ENCODE measurements at places on chromosomes 16 and 17.

- no peak for ATAC-seq
- H3K27ac ChIP-seq, result no peak overlapping the region
- no peaks in the 10 kb centered on the region for H3K4me1 ChIP-seq
- no peaks in the 10 kb centered on the region for H3K36me3 ChIP-seq
These were observed 1.5 kb upstream of the KRTAP3-1 start for GRCh38 chr17:41010441-41010840.

DNA sequence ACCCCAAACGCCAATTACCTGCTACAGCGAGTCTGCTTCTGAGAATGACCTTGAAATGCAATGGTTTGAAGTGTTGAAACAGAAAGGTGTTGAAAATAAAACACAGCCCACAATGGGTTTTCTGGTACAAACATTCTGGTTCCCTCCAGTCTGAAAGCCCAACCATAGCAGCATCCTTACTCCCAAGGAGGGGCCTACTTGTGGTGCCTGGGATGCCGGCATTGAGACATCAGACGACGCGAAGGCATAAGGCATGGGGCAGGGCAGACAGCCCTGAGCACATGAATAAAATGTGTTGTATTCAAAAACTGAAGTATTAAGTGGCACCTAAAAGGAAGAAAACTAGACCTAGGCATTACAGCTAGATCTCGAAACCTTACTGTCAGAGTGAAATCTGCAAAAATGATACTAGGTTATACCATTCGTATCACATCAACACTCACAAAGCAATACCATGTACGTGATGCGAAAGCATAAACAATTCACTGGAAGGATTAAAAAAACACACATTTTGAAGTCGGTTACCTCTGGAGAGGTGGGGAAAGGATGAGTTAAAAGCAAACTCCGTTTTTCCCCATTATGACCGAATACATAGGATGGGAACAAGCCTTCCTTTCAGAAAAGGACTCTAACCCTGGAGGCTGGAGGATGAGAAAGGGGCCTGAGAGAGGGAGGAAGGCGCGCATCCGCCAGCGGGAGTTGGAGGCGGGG lies 702 bp downstream of the NUDT21 start:
- ATAC-seq, result no peak
- H3K27ac ChIP-seq, result peak overlapping the region; percentile 24
- H3K4me3 ChIP-seq, result peak overlapping the region; percentile 74
- peaks cover 4% of the 10 kb centered on the region for H3K4me1 ChIP-seq
- H3K27me3 ChIP-seq, result no peaks in the 10 kb centered on the region

DNA sequence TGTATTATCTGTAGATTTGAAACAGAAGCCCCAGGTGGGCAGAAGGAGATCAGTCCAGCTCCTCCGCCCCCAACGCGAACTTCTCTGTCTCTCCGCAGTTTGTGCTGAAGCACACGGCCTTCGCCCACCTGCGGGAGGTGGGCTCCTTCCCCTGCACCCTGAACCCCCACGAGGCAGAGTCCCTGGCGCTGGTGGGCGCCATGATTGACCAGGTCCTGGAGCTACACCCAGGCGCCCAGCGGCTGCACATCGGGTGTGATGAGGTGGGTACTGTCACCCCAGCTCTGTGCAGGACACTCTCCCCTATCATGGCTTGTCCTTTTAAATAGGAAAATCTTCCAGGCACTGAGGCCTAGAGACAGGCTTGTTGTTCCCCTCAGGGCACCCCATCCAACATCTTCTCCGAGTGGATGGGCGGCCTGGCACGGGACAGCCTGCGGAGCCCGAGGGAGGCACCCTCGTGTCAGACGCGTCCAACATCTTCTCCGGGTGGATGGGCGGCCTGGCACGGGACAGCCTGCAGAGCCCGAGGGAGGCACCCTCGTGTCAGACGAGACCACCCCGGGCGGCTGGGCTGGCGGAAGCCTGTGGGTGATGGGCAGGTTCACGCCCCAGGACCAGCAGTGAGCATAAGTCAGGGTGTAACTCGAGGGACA lies 15.3 kb upstream of the OGFOD3 start:
- no peak overlapping the region for H3K27ac ChIP-seq
- H3K27me3 ChIP-seq, result no peaks in the 10 kb centered on the region
- no peak for ATAC-seq
- H3K36me3 ChIP-seq, result no peaks in the 10 kb centered on the region
- H3K4me1 ChIP-seq, result no peaks in the 10 kb centered on the region

DNA sequence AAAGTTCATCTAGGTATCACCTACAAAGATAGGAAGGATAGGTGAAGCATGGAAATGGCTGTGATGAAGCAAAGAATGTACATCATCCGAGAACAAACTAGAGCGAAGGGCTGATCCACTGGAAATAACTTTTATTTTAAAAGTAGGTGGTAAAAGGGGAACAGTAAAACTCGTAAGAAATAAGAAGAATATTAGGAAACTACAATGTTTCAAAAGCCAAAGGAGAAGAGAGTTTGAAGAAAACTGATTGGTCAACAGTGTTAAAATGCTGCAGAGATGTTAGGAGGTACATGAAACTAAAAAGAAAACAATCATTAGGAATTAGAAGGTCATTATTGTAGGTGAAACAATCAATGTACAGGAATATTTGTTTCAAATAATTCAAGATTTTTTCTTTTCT lies 108.1 kb downstream of the USP32 start:
- no peak for ATAC-seq
- H3K36me3 ChIP-seq, result peaks cover 25% of the 10 kb centered on the region
- no peaks in the 10 kb centered on the region for H3K4me1 ChIP-seq
- H3K27ac ChIP-seq, result no peak overlapping the region
- H3K27me3 ChIP-seq, result no peaks in the 10 kb centered on the region
- no peak overlapping the region for H3K4me3 ChIP-seq

- H3K36me3 ChIP-seq, result peaks cover 42% of the 10 kb centered on the region
- H3K4me1 ChIP-seq, result no peaks in the 10 kb centered on the region
- H3K27me3 ChIP-seq, result no peaks in the 10 kb centered on the region
- no peak for ATAC-seq
- no peak overlapping the region for H3K4me3 ChIP-seq
- H3K27ac ChIP-seq, result no peak overlapping the region
These were observed 34.5 kb downstream of the USP7 start for GRCh38 chr16:8929086-8929748.

DNA sequence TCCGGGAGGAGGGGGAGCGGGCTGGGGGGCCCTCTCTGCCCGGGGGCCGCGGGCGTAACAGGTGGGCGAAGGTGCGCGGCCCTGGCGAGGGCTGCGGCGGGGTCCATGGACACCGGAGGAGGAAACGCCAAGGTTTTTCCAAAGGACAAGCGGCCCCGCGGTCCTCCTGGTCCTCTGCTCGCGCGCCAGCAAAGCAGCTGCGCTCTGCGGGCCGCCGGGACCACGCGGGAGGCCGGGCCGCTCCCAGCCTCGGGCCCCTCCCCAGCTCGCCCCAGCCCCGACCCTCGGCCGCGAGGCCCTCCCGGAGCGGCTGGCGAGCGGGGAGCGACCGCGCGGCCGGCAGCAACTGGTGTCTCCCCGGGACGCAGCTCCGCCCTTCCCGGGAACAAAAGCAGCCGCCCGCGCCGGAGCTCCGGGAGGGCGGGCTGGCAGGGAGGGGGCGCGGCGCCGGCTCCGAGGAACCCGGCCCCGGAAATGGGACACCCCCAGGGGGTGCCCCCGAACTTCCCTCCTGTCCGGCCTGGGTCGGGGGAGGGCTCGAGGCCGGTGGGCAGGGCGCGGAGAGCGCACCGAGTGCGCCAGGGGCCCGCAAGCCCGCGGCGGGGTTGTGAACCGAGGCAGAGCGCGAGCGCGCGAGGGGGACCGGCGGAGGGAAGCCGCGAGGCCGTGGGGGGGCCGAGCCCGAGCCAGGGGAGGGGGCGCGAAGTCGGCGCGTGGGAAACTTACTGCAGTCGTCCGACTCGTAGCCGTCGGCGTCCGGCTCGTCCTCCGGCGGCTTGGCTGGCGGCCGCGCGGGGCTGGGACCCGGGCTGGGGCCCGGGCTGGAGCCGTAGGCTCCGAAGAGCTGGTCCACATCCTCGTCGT lies 837 bp downstream of the DOC2B start:
- no peaks in the 10 kb centered on the region for H3K36me3 ChIP-seq
- ATAC-seq, result no peak
- peak overlapping the region; percentile 80 for H3K27ac ChIP-seq
- peak overlapping the region; percentile 56 for H3K4me3 ChIP-seq

DNA sequence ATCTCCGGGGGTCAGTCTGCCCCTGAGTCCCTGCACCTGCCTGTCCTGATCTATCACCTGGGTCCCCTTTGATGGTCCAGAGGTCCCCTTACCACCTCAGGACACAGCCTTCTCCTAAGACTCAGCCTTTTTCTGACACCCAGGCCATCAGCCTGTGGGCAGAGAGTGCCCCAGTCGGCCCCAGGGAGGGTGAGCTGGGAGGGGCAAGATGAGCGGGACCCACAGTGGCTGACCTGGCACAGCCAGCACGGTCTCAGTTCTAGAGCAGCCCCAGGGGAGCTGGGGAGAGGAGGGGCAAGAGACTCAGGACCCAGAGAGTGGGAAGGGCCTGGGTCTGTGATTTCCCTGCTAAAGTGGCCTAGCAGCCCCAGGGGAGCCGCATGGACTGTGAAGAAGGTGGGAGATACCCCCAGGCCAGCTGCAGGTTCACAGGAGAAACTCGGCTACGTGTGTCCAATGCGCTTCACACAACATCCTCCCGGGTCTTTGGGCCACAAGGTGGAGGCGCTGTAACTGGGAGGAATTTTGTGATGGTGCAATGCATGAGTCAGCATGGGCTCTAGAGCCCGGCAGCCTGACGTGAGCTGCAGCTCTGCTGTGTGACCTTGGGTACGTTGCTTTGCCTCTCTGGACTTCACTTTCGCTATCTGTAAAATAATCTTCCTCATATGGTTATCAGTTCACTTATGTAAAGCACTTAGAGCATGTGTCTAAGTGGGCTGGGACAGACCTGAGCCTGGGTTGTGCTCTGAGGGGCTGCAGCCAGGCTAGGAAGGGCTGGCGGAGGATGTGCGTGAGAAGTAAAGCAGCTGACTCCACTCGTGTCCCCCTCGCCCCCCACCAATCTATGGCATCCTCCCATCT lies 67.2 kb upstream of the LHX1 start:
- H3K27me3 ChIP-seq, result peaks cover 66% of the 10 kb centered on the region
- H3K4me3 ChIP-seq, result no peak overlapping the region
- ATAC-seq, result no peak
- H3K36me3 ChIP-seq, result no peaks in the 10 kb centered on the region

- no peak overlapping the region for H3K4me3 ChIP-seq
- no peak overlapping the region for H3K27ac ChIP-seq
- H3K4me1 ChIP-seq, result peaks cover 27% of the 10 kb centered on the region
- ATAC-seq, result no peak
- H3K27me3 ChIP-seq, result no peaks in the 10 kb centered on the region
- peaks cover 32% of the 10 kb centered on the region for H3K36me3 ChIP-seq
These were observed 21.8 kb downstream of the GSE1 start for GRCh38 chr16:85634747-85635544.

DNA sequence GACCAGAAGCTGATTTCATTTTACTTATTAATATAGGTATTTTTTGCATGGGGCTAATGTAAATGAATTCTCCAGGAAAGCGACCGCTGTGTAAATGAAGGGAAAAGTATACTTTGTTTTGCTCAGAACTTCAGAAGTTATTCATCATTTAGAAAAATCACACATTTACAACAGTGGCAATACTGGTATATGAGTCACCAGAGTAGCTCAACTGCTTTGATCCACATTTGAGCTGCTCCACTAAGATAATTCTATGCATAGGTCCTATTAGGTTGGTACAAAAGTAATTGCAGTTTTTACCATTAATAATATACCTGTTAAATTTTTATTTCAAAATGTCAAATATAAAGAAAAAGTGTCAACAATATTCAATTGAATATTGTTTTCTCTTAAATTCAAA lies 22.9 kb upstream of the DYNLRB2 start:
- no peaks in the 10 kb centered on the region for H3K4me1 ChIP-seq
- H3K27ac ChIP-seq, result no peak overlapping the region
- H3K4me3 ChIP-seq, result no peak overlapping the region
- H3K36me3 ChIP-seq, result no peaks in the 10 kb centered on the region
- no peak for ATAC-seq

GRCh38 chr16:12063004-12063395 lies 86.5 kb downstream of the SNX29 start:
- ATAC-seq, result no peak
- H3K27me3 ChIP-seq, result no peaks in the 10 kb centered on the region
- H3K36me3 ChIP-seq, result no peaks in the 10 kb centered on the region
- no peak overlapping the region for H3K4me3 ChIP-seq

GRCh38 chr16:83952587-83952939 lies 477 bp upstream of the OSGIN1 start:
- peak overlapping the region; percentile 16 for H3K27ac ChIP-seq
- no peaks in the 10 kb centered on the region for H3K4me1 ChIP-seq
- peaks cover 12% of the 10 kb centered on the region for H3K36me3 ChIP-seq
- H3K27me3 ChIP-seq, result no peaks in the 10 kb centered on the region
- peak; percentile 37 for ATAC-seq

DNA sequence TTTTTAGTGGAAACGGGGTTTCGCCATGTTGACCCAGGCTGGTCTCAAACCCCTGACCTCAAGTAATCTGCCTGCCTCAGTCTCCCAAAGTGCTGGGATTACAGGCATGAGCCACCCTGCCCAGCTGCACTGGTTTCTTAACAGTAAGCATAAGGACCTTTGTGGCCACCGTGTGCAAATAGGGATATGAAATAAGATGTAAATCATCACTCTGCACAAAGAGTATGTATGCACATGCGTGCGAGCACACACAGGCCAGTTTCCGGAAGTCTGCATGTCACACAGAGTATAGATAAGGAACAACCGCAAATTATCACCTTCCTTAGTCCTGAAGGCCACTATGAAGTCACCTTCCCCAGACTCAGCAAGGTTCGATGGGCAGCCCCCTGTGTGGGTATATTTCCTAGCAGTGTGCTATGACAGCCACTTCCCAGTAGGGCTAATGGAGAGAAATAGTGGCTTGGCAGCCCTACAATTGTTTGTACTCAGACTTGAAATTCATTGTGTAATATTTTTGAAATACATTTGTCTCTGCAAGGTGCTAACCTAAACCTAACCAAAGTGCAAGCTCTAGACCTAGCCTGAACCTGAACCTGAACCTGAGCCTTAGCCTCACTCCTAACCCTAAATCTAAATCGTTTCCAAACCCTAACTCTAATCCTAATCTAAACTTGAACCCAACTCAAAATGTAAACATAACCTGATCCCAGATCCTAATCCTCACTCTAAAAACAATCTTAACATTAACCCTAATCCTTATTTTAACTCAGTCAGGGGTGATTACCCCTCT lies 48.4 kb upstream of the SKAP1 start:
- no peaks in the 10 kb centered on the region for H3K4me1 ChIP-seq
- H3K4me3 ChIP-seq, result no peak overlapping the region
- H3K27ac ChIP-seq, result no peak overlapping the region
- no peaks in the 10 kb centered on the region for H3K36me3 ChIP-seq
- peaks cover 17% of the 10 kb centered on the region for H3K27me3 ChIP-seq
- no peak for ATAC-seq

GRCh38 chr16:80231888-80232287 lies 308.9 kb upstream of the DYNLRB2 start:
- no peak overlapping the region for H3K4me3 ChIP-seq
- ATAC-seq, result no peak
- no peak overlapping the region for H3K27ac ChIP-seq

GRCh38 chr17:57881143-57881542 lies 31.3 kb upstream of the MRPS23 start:
- H3K27me3 ChIP-seq, result no peaks in the 10 kb centered on the region
- H3K36me3 ChIP-seq, result peaks cover 50% of the 10 kb centered on the region
- H3K27ac ChIP-seq, result peak overlapping the region; percentile 93
- H3K4me1 ChIP-seq, result peaks cover 67% of the 10 kb centered on the region

- no peak overlapping the region for H3K4me3 ChIP-seq
- H3K27ac ChIP-seq, result no peak overlapping the region
- no peak for ATAC-seq
- H3K36me3 ChIP-seq, result peaks cover 9% of the 10 kb centered on the region
- no peaks in the 10 kb centered on the region for H3K27me3 ChIP-seq
- H3K4me1 ChIP-seq, result no peaks in the 10 kb centered on the region
These were observed 33.4 kb downstream of the RPTOR start for GRCh38 chr17:80577876-80578570.
